Dermis microvascular lymphatic vessel endothelial cell (primary cell): ENCODE measurements at places on chromosomes 6 and 20. TPM values are rescaled to one million over a fixed set of nuclear protein-coding genes. Genes with fewer than 3 reads are reported as not detected.

DNA sequence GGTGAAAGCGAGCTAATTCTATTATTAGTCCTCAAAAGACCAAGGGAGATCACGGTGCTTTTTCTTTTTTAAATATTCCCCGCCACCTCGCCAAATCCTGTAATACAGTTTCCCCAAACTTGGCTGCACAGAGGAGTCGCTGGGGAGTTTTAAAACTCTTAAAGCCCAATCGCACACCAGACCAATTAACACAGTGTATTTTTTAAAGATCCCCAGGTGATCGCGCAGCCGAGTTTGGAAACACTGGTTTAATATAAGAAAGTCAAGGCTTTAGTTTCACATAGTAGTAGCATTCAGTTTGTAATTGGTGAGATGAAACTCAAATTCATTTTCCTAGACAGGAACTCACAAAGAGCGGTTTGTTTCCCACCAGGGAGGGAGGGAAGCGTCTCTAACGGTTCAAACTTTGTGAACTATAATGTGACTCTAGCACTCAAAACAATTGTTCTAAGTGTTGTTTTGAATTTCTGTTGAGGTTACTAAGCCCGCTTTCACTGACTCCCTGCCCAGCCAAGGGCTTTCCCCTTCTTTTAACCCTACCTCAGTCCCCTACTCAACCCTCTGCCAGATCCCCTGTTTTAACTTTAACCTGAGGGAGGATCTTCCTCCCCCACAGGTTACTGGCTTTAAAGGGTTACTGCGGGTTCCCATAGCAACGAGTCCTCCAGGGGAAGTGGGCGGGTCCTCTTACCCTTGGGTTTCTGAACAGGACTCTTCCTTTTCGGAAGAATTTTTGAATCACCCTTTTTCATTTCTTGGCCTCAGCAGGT lies 25.7 kb upstream of the BTBD3 start:
- DNase-seq, result peak; percentile 75

DNA sequence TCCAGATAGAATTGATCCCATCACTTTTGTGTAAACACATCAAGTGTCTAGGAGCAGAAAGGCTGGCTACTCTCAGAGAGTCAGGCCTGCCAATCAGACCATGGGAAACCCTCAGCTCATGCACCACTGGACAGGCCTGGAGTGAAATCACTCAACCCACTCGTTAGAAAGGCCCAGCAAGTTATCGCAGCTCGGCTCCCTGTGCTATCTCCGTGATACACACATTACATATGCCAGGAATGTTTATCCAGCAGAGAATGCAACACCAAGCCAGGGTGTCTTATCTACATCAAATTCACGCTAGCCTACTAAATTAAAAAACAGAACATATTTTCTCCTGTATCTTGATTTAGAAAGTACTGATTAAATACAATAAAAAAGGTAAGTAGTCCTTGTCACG lies 232.4 kb upstream of the FOXQ1 start:
- DNase-seq, result no peak

DNA sequence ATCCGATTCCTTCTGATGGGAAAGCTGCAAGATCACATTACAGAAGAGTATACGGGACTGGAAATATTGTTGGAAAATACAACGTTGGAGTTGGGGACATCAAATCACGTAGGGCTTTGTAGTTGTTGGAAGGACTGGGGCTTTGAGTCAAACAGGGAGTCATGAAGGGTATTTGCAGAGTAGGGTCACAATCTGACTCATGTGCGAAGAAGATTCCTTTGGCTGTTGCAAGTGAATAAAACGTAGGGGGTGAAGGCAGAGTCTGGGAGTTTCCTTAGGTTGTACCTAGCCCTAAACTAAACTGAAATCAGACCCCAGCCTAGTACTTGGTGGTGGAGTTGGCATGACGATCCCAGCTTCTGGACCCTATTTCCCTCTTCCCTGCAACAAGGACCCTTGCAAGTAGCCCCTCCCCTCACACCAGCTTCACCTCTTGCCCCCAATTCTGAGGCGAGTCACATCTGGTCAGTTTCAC lies 32.3 kb downstream of the SNX5 start:
- no peak for DNase-seq

- DNase-seq, result no peak
Observed at GRCh38 chr6:44569931-44570385, 182.5 kb downstream of the CDC5L start.

- DNase-seq, result peak; percentile 41
Observed at GRCh38 chr6:26331218-26332073, 33.6 kb upstream of the BTN3A2 start.

The SIM1 gene
- total RNA-seq, result not detected in 2 replicates

The GSTA5 gene
- total RNA-seq, result not detected in 2 replicates

The ARFGEF3 gene
- total RNA-seq, result 1.8 and 2.5 TPM in 2 replicates

The PDSS2 gene
- total RNA-seq, result 5.5 and 5.6 TPM in 2 replicates
